Panc1 (cell line): ENCODE measurements at places on chromosomes 12 and 14. TPM values are rescaled to one million over a fixed set of nuclear protein-coding genes. Genes with fewer than 3 reads are reported as not detected.

DNA sequence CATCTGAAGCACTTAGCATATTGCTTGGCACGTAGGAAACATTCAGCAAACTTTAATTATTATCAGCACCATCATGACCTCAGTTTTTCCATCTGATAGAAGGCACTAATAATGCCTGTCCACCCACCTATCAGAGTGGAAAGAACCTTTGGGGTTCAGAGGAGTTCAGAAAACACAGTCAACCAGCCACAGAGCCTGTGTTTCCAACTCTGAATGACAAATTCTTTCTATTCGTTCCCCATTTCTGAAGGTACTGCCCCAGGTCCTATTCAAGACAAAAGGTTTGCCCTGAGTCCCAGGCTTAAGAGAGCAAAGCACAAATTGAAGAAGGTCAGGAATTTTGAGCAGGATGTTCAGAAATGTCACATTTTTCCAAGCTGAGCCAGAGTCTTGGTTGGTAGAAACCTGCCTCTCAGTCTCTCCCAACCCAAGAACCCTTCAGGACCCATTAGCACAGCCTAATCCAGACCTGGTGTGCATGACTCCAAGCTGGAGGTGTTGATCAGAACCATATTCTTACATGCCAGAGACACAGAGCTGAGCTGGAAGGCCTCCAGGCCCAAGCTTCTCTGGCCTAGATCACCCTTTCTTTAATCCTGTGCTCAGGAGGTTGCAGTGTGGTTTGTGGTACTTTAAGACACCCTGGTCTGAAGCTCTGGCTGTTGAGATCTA lies 114.4 kb downstream of the TBX5 start:
- H3K27ac ChIP-seq = no peak overlapping the region
- H3K4me3 ChIP-seq = no peak overlapping the region
- no peaks in the 10 kb centered on the region for H3K4me1 ChIP-seq
- peaks cover 1% of the 10 kb centered on the region; the same call in 1 of the 2 replicates for H3K27me3 ChIP-seq

DNA sequence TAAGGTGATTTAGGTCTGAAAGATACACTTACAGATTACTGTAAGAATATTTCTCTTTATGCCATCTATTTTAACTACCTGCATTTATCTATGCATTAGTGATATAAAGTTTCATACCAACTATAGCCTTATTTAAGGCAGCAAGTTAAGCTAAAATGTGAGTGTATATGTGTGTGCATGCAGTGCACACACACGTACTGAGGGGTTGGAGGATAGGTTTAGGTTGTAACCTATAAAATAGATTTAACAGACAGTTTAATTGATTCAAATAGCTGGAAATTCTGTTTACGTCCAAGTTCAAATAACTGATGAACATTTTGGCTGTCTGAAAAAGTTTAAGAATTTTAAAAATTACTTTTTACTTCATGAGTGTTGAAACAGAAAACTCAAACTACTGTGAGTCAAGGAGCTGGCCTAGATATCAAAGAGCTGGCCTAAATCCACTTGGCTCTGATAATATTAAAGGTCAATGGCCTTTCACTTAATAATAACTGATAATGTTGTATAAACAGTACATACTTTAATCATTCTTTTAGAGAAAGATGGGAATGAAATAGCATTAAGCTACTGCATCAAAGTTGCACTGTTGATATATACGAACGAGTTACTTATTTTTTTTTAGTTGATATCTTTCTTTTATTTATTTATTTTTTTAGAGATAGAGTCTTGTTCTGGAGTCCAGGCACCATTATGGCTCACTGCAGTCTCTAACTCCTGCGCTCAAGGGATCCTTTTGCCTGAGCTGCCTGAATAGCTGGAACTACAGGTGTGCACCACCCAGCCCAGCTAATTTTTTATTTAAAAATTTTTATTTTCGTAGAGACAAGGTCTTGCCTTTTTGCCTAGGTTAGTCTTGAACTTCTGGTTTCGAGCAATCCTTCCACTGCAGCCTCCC lies 13.8 kb upstream of the KCNJ8 start:
- H3K4me1 ChIP-seq = no peaks in the 10 kb centered on the region
- no peaks in the 10 kb centered on the region for H3K36me3 ChIP-seq

- no peak overlapping the region for H3K27ac ChIP-seq
- no peaks in the 10 kb centered on the region for H3K27me3 ChIP-seq
- no peak for DNase-seq
- no peaks in the 10 kb centered on the region for H3K36me3 ChIP-seq
- no peak overlapping the region for H3K4me3 ChIP-seq
Measured at GRCh38 chr12:24127919-24128721, 178.7 kb upstream of the SOX5 start.

GRCh38 chr12:104057771-104058197 lies 6.5 kb upstream of the HCFC2 start:
- H3K4me1 ChIP-seq = peaks cover 6% of the 10 kb centered on the region; the same call in 1 of the 2 replicates
- no peaks in the 10 kb centered on the region for H3K27me3 ChIP-seq
- H3K4me3 ChIP-seq = no peak overlapping the region

IL26 gene
- total RNA-seq = not detected

HOXC4 gene
- 22.7 TPM for total RNA-seq

CLEC14A gene
- 0.10 TPM for total RNA-seq

PDE3A gene
- total RNA-seq = 0.03 TPM

SLC5A8 gene
- total RNA-seq = not detected

CLEC6A gene
- total RNA-seq = not detected

RARG gene
- total RNA-seq = 41.2 TPM

TPPP2 gene
- not detected for total RNA-seq

TAS2R13 gene
- 0.39 TPM for total RNA-seq
